Suppressor macrophage treated with lipopolysaccharide for 4 hours (primary cell): ENCODE measurements at places on chromosomes 1 and 21.

GRCh38 chr1:75588779-75589475, 22.0 kb downstream of the SLC44A5 start:
- DNase-seq = no peak

DNA sequence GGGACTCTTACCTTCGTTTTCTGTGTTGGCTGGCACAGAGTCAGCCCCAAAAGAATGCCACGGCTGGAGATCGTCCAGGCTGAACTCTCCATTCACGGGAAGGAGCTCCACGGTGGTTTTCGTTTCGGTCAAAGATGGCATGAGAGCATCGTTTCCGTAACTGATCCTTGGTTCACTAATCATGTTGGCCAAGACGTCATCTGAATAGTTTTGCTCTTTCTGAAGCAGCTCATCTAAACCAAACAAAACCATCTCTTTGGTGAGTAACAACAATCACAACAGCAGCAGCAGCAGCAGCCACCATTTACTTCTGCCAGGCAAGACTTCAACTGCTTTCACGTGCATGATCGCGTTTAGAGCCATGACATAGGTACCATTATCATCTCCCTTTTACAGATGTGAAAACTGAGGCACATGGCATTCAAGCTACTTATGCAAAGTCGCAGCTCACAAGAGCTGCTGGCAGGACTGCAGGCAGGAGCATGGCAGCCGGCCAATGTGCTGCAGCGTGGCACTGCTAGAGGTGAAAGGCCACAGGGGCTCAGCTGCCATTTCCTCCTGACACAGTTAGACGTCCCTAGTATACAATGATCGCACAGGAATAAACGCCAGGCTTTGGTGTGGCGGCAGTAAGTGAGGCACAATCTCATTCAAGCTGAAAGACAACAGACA, 177.1 kb downstream of the GABPA start:
- DNase-seq = no peak

- no peak for DNase-seq
Observed at GRCh38 chr1:164561007-164561406, 2.0 kb downstream of the PBX1 start.

DNA sequence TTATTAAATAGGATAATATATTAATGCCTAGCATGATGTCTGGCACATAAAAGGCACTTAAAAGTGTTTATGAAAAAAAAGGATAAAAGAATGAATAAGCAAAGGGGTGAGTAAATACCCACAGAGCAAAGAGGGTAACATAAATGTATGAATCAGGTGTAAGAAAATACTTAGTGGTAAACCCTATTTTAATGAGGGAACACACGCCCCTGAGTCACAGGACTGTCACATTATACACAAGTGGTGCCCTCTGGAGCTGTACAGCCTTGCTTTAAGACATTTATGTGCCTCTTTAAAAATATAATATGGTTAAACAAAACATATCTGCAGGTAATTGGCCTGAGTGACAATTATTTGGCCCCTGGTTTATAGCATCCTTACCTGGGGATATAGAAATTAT, 78.1 kb upstream of the PTBP2 start:
- DNase-seq = no peak

GRCh38 chr1:117122330-117123025, 929 bp upstream of the TRIM45 start:
- DNase-seq = no peak

DNA sequence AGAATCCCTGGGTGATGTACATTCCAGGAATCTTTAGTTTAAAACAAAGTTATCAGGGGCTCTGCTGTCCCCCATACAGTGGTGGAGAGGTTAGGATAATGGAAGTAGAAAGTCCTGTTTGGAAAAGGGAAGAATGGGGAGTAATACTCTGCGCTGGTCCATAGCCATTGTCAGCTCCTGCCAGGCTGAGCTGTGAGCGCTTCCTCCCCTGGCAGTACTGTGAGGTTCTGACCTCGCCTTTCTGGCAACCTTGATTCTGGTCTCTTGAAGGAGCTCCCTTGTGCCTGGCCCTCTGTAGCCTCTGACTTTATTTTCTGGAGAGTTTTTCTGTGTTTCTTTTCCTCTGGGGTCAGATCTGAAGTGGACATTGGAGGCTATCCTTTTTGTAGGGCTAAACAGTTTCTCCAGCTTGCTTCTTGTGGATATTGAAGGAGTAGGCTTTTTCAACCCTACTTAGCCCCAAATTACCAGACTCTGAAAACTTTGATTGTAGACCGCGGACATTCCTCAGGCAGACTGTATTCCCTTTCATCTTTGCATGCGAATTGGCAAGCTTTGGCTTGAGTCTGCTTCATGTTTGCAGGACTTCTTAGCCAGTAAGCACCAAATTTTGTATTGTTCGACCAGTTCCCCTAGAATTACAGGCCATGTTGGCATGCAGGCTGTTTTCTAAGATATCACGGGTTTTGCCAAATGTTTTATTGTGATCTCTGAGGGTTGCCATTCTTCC, 13.8 kb downstream of the UBE4B start:
- DNase-seq = no peak

GRCh38 chr1:185059950-185060571, 14.7 kb downstream of the RNF2 start:
- DNase-seq = peak; percentile 31

GRCh38 chr1:212271823-212272485, 13.3 kb upstream of the PPP2R5A start:
- DNase-seq = no peak

GRCh38 chr1:233299450-233299849, 3.9 kb upstream of the PCNX2 start:
- DNase-seq = no peak
